ENCODE measurements at places on chromosomes 16 and 17.

DNA sequence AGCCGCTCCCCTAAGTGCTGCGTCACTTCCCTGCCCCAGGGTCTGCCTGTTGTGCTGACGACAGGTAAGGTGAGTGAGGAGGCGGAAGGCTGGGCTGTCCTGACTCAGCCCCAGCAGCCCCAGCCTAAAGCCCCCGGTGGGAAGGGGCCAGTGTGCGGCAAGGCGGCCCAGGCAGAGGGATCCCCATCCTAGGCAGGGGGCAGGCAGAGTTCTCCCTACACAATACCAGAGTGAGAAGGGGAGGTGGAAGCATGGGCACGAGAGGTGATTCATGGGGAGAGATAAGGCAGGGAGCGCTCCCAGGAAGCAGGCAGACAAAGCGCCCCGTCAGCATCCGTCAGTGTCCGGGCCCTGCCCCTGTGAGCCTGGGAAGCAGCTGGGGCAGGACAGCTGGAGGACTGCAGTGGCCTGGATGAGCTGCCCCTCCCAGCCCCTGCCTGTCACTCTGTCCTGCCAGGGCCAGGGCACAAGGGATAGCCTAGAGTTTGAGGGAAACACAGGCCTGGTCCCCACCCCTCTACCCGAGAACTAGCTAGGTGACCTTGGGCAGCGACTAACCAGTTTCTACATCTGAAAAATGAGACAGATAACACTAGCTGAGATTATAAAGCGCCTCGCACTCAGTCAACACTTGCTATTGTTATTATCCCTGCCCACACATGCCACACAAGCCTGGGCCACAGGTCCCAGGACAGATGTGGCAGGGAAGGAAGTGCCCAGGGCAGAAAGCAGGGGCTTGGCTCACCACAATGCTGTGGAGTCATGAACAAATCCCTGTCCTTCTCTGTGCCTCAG lies 3.8 kb downstream of the FAM83G start:
- no peak for DNase-seq

GRCh38 chr16:49629851-49630250 lies 226.1 kb downstream of the ZNF423 start:
- DNase-seq, result no peak

DNA sequence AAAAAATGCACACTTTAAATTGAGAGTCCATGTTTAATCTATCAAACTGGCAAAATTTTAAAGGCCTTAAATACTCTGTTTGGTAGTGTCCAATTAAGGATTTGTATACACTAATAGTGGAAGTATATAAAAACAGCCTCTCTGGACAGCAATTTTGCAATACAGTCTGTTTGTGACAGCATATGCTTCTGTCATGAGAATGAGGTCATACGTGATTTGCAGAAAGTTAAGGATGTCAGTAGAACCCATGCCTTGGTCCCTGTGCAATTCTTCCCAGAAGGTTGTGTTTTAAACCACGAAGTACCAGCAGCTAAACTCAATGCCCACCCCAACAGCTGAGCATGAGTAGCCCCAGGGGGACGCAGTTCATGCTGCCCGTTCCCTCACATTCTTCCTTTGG lies 78.4 kb downstream of the AIPL1 start:
- no peak for DNase-seq

GRCh38 chr16:57800200-57801097 lies 1.8 kb downstream of the KIFC3 start:
- no peak for DNase-seq

- DNase-seq, result no peak
Measured at GRCh38 chr16:26175944-26176343, 484.2 kb downstream of the HS3ST4 start.

DNA sequence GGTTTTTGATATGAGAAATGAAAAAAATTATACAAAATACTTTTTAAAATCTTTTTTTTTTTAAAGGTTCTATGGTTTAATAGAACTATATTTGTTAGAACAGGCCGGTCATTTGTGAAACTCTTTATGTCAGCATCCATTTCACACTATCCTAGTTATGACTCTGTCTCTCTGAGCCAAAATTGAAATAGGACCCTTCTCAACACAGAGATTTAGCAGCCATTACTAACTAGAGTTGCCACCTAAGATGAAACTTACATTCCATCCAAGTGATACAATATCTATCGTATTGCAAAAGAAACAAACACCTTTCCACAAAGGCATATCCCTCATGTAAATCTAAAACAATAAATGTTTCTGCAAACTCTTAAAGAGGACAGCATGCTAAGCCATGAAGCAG lies 249.8 kb downstream of the CDH11 start:
- DNase-seq, result no peak

DNA sequence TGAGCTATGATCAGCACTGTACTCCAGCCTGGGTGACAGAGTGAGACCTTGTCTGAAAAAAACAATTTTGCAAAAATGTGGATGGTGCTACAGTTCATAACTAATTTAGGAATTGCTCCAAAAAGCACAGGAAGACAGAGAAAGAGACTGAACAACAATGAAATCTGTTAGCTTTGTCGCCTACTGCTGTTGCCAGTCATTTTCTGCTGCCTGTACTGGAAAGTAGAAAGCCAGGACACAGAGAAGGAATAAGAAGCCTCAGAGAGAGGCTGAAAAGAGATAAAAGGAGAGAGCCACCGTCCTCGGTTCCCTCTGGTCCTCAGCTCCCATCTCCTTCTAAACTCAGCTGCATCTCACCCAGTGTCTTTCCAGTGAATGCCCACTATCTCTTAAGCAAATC lies 8.6 kb upstream of the TMC7 start:
- no peak for DNase-seq

- no peak for DNase-seq
Measured at GRCh38 chr16:4548124-4548523, 8.0 kb upstream of the C16orf96 start.

DNA sequence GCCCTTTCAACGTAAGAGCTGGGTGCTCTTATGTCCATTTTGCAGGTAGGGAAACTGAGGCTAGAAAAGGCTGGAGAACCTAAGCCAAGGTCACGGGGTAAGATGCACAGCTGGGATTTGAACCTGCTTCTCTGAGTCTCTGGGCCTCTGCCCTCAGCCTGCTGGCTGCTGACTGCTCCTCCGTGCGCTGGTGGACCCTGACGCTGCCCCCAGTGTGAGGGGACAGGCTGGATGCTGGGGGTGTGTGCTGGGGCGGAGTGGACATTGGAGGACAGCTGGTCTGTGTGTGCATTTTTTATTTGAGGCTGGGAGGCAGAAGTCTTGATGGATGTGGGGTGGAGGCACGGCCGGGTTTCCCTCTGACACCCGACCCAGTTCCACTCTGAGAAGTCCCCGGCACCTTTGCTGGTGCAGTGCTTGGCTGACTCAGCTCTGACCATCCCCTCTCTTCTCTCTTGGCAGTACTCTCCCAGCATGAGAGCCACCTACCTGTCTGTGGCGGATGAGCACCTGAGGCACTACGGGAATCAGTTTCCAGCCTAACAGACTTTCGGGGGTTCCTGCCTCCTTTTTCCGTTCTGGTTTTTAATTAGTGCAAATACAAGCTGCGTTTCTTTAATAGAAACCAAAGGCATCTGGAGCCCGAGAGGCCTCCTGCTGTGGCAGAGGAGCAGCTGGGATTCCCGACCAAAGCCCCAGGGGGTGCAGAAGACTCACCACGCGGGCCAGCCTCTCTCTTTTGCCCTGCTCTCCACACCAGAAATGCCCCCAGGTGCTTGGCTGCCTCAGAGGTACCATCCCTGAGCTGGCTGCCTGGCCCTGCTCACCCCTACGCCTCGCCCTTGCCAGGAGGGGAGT lies 14.1 kb upstream of the DNAI2 start:
- no peak for DNase-seq

DNA sequence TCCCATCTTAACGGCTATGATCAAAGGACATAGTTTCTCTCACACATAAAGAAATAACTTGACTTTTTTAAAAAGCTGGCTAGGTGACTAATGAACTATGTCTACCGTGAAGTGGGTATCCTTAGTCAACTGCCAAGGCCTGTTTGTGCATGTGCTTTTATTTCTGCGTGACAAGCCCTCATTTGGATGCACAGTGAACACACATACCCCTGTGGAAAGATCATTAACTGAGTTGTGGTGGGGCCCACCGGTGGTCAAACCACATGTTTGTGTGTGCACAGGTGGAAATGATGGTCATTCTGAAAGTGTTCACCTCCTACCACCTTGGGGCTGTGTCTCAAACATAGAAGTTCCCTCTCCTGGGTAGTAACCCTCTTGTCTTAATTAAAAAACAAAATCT lies 256.1 kb upstream of the SALL1 start:
- DNase-seq, result no peak

DNA sequence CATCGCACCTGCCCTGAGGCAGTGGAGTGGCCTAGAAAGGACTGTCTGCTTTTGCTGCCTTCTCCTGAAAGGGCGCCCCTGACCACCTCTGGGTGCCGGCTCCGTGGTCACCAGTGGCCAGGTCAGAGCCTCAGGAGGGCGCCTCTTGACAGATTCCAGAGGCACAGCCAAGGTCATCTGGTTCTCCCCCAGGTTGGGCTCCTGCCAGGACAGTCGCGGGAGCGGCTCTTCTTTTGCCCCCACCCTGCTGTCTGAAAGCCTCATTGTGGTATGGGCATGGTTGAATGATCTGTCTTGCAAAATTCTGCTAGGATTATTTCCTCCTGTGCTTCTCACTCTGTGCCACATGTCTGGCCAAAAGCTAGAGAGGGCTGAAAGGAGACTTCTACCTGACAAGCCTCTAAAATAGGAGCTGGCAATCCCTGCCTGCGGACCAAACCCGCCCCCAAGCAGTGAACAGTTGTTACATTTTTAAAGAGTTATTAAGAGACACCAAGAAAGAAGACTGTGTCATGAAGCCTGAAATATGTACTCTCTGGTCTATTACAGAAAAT lies 82.8 kb downstream of the SNX29 start:
- no peak for DNase-seq

DNA sequence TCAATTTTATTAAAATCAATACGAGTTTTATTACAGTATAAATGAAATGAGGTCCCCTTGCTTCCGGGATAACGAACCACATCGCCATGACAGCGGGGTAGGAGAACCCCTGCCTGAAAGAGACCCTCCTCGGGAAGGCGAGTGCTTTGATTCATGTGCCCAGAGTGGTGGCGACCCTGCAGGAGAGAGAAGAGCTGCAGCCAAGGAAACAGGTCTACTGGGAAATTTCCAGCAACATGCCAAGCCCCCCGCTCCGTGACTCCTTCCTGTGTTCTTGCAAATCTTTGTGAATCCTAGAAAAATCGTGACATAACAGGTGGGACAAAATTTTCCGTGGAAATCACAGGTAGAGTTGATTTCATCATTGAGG lies 162.5 kb downstream of the WSCD1 start:
- no peak for DNase-seq
